ENCODE measurements at places on chromosomes 12 and 14. TPM values are rescaled to one million over a fixed set of nuclear protein-coding genes. Genes with fewer than 3 reads are reported as not detected.

- peak overlapping the region; percentile 70 for H3K27ac ChIP-seq
- H3K4me1 ChIP-seq = peaks cover 36% of the 10 kb centered on the region
- no peaks in the 10 kb centered on the region for H3K27me3 ChIP-seq
Measured at GRCh38 chr12:29725587-29726320, 58.0 kb downstream of the TMTC1 start.

- DNase-seq = no peak
- H3K4me3 ChIP-seq = no peak overlapping the region
- H3K27me3 ChIP-seq = no peaks in the 10 kb centered on the region
- H3K4me1 ChIP-seq = peaks cover 52% of the 10 kb centered on the region
Measured at GRCh38 chr14:64709126-64709525, 4.9 kb downstream of the PLEKHG3 start.

DNA sequence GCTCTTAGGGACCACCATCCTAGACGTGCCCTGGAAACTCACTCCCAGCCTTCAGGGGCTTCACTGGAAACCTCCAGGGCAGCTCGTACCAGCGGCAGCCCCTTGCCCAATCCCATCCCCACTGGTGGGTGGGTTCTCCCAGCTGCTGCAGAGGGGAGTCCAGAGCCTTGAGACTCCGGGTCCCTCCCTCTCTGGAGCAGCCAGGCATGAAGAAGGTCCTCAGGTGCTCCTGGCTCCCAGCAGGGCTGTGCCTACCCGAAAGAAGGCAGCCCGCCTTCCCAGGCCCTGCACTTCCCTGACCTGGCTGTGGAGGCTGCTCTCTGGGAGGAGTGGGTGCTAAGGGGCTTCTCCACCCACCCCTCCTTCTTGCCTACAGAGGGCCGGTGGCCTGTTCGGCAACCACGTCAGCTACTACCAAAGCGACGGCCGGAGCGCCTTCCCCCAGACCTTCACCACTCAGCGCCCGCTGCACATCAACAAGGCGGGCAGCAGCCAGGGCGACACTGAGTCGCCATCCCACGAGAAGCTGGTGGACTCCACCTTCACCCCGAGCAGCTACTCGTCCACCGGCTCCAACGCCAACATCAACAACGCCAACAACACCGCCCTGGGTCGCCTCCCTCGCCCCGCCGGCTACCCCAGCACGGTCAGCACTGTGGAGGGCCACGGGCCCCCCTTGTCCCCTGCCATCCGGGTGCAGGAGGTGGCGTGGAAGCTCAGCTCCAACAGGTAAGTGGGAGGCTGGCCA is 115.5 kb upstream of the FKBP4 start:
- no peaks in the 10 kb centered on the region for H3K27me3 ChIP-seq
- no peaks in the 10 kb centered on the region for H3K4me1 ChIP-seq
- H3K4me3 ChIP-seq = no peak overlapping the region
- H3K27ac ChIP-seq = no peak overlapping the region

DNA sequence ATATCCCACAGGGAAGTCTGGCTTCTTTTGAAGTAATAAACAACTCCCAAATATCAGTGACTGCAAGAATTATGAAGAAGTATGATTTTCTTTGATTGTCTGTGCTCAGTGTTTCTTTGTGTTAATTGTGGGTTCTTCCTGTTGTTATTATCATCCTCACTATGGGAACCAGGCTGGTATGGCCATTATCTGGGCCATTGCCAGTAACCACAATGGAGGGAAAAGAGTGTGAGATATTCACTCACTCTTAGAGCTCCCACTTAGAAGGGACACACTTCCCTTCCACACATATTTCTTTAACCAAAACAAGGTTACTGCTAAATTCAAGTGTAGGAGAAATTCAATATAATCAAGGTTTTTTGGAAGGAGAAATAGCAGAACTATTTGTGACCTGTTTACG is 503.7 kb downstream of the SLC6A15 start:
- no peaks in the 10 kb centered on the region for H3K27me3 ChIP-seq
- DNase-seq = no peak

DNA sequence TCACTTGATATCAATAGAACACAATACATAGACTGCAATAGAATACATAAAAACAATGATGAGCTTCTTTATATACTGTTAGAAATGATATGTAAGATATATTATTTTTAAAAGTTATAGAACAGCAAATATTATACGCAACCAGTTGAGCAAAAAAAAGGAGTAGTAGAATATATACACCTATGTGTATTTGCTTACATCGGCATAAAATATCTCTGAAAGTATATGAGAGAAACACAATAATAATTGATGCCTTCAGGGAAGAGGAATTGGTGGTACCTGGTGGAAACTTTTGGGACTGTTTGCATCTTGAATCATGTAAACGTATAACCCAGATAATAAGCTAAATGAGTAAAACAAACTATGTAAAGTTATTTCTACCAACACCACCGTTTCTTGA is 418.4 kb upstream of the DCN start:
- H3K27ac ChIP-seq = no peak overlapping the region
- H3K4me1 ChIP-seq = no peaks in the 10 kb centered on the region
- H3K4me3 ChIP-seq = no peak overlapping the region

DNA sequence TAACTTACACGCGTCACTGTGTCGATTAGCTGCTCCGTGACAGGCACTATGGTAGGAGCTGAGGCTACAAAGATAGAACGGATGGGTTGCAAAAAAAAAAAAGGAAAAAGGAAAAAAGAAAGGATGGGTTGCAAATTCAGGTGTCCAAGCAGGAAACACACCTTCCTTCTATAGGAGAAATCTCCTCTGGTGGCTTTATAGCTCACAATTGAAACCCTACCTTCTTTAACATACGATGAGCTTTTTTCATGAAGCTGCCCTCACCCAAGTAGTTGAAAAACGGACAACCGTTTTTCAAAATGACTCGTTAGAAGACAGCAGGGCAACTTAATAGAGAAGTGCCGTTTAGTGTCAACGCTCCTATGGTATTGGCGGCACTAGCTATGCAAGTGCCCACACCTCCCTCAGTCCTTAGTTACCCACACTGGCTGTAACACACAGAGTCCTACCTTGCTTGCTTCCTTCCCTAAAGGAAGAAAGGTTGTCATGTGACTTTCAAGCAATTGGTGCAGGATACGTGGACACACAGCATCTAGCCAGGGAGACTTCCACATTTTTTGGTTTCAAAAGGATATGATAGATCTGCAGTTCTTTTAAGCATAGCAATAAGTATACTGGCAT is 682 bp upstream of the TRIP11 start:
- DNase-seq = no peak
- H3K4me1 ChIP-seq = peaks cover 46% of the 10 kb centered on the region
- peak overlapping the region; percentile 94 for H3K27ac ChIP-seq
- H3K27me3 ChIP-seq = no peaks in the 10 kb centered on the region

DNA sequence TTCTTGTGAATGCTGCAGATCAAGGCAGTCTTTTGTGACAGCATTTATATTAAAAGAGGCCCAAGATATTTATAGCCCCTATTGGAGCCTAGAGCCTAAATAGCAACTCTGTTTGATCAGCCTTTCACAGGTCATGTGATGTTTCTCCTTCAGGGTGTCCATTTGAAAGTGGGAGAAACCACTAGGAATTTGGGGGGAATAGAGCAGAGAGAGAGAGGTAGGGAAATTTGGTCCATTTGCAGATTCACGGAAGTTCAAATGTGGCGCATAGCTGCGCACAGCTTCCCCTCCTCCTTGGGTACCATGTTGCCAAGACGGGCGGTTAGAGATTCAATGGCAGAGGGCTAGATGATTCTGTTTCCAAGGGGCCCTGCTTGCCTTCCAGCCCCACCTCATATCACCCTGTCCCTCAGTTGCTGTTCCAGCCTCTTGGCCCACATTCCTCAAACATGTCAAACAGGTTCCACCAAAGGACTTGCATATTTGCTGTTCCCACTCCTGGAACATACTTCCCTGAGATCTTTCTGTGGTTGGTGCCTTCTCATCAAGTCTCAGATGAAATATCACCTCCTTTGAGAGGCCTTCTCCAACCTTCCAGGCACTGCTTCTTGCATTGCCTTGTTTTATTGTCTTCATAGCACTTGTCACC is 220.8 kb downstream of the CHST11 start:
- no peaks in the 10 kb centered on the region for H3K36me3 ChIP-seq
- H3K27ac ChIP-seq = no peak overlapping the region
- H3K27me3 ChIP-seq = no peaks in the 10 kb centered on the region
- no peak for DNase-seq
- no peak overlapping the region for H3K4me3 ChIP-seq

The YY1 gene
- 31.8 TPM for total RNA-seq

- H3K27ac ChIP-seq = no peak overlapping the region
- no peaks in the 10 kb centered on the region for H3K36me3 ChIP-seq
- H3K4me3 ChIP-seq = no peak overlapping the region
- DNase-seq = no peak
- H3K4me1 ChIP-seq = no peaks in the 10 kb centered on the region
Measured at GRCh38 chr12:11568762-11569478, 80.6 kb upstream of the ETV6 start.

DNA sequence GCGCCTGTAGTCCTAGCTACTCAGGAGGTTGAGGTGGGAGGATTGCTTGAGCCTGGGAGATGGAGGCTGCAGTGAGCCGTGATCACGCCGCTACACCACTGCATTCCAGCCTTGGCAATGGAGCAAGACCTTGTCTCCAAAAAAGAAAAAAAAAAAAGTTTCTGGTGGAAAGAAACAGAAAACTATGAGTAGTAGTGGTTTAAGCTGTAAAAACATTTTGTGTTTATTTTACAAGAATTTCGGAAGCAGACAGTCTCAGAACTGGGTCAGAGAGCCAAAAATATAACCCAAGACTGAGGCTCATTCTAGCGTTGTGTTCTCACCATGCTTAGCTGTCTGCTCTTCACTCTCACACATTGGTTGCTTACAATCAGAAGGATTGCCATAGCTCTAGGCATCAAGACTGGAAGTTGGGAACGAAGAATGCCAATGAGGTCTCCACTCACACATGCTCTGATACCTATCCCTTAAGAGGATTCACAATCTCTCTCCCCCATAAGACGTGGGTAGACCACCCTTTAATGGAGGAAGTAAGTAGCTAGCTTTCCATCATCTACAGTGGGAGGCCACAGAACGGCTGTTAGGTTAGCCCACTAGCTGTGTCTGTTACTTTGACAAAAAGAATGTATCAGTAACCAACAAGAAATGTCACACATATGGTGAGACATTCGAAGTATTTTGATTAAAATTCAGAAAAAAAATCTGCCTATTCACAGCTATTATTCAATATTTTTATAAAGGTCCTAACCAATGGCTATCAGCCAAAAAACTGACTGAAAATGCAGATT is 117.6 kb upstream of the RASSF8 start:
- no peaks in the 10 kb centered on the region for H3K4me1 ChIP-seq
- no peak for DNase-seq
- H3K27ac ChIP-seq = no peak overlapping the region
- H3K36me3 ChIP-seq = no peaks in the 10 kb centered on the region
- H3K4me3 ChIP-seq = no peak overlapping the region

- H3K4me3 ChIP-seq = no peak overlapping the region
- no peaks in the 10 kb centered on the region for H3K4me1 ChIP-seq
- H3K27ac ChIP-seq = no peak overlapping the region
- no peaks in the 10 kb centered on the region for H3K27me3 ChIP-seq
Measured at GRCh38 chr14:41785696-41786095, 179.0 kb downstream of the LRFN5 start.

DNA sequence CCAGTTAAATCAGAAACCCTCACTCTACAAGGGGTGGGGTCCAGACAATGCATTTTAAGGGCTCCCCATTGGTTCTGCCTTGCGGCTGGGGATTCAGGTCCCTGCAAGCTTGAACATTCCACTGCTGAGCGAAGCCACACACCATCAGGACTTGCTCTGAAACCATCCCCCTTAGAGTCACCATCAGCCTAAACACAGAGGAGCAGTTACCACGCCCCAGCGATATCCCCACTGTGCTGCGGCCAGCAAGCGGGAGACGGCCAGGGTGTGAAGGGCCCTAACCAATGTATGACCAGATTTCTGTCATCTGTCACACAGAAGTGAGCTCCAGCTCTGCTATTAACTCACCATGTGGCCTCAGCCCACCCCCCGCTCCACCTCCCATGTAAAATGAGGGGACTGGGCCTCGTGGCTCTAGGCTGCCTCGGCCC is 29.7 kb downstream of the CCDC88C start:
- no peaks in the 10 kb centered on the region for H3K27me3 ChIP-seq
- peak overlapping the region; percentile 6 for H3K4me3 ChIP-seq
- H3K4me1 ChIP-seq = peaks cover 25% of the 10 kb centered on the region
- DNase-seq = no peak

The GPR84 gene
- total RNA-seq = not detected

DNA sequence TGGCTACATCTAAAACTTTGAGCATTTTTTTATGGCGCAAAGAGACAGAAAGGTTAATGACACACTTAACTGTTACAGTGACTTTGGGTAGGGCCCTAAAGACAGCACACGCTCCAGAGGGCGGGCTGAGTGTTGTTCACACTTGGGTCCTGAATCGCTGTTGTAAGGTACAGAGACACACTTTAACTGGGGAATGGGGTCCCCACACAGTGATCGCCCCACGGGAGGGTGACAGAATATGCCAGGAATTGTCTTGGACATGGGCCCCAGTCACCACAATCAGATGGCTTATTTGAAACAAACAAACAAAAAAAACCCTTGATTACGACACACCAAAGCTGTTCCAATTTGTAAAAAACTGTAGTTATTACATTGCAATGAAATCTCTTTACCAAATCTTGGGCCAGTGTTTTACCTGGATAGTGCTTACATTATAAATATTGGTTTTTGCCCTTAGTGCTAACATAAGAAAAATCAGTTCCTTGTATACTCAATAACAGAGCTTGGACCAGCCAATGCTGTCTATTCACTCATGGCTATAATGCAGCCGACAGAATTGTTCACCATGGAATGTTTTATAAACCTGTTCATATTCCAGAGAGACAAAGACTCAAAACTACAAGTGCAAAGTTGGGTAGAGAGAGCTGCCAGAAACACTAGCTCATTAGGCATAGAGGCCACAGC is 28.3 kb downstream of the KCTD10 start:
- no peaks in the 10 kb centered on the region for H3K27me3 ChIP-seq
- H3K4me1 ChIP-seq = peaks cover 38% of the 10 kb centered on the region
- peaks cover 88% of the 10 kb centered on the region for H3K36me3 ChIP-seq
- H3K4me3 ChIP-seq = no peak overlapping the region

DNA sequence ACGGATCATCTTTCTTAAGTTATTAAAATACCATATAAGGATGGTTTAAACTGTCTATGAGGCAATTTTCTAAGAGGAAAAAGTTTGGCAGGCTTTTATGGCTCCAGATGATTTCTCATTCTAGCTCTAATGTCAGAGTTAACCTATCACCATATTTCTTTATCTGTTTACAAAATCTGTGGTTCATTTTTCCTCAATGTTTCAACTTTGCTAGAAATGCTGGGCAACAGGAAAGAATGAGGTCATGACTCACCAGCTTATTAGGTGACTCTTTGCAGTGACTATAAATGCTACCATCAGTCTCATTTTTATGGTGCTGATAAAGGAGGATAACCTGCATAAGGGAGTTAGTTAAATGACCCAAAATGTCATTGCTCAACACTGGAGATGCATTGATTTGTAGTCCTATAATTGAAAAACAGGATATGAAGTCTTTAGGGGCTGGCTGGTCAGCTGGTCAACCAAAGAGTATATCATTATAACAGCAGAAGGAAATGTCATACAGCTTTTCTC is 45.3 kb upstream of the RAP1B start:
- H3K4me1 ChIP-seq = peaks cover 2% of the 10 kb centered on the region
- no peaks in the 10 kb centered on the region for H3K36me3 ChIP-seq
